ENCODE measurements at places on chromosomes 13 and 19.

GRCh38 chr13:51328488-51328887, 11.0 kb upstream of the SERPINE3 start:
- peak; percentile 94 for DNase-seq

- no peak for DNase-seq
These were observed 16.6 kb upstream of the TRIM13 start for GRCh38 chr13:49980266-49980665.

DNA sequence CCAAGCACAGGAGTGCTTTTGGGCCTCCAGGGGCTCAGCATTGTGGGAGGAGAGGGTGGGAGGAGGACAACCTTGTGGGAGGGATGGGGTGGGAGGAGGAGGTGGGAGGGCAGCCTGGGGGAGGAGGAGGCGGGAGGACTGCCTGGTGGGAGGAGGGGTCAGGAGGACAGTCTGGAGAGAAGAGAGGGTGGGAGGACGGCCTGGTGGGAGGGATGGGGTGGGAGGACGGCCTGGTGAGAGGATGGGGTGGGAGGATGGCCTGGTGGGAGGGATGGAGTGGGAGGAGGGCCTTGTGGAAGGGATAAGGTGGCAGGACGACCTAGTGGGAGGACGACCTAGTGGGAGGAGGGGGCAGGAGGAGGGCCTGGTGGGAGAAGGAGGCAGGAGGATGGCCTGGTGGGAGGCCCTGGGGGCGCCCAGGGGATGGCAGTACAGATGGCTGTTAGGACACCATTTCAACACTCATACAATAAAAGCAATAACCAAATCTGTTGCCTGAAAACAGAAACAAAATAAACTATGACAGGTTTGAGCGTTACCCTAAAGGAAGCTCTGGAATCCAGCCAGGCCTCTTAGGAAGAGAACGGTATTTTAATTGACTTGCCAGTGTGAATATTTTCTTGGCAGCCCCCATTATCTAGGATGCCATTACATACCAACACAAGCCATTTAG, 63.7 kb downstream of the CRYL1 start:
- DNase-seq = no peak

DNA sequence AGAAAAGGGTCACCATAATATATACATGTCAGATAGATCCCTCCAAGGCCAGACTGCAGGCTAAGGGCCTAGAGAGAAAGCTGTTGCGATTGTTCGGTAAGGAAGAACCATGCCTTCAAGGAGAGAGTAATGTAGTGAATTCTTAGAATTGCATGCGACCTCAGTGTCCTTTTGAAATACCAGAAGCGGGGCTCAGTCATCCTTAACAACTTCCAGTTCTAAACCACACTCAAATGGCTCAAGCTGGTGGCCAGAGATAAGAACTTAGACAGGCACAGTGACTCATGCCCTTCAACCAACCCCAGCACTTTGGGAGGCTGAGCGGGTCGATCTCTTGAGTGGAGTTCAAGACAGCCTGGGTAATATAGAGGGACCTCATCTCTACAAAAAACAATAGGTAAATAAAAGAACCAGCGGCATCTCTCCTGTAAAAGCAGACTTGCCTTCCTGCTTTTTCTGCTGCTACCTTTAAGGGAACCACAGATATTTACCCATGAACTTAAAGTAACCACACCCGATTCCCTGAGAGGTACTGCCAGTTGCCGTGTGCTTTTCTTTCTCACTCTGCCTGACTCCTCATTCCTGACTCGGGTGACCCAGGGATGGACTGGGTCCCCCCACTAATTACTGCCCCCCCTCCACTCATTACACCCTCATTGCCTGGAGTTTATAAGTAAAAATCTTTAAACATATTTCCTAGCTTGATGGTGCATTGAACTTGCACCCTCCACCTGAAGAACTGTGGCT, 15.4 kb upstream of the SIGLEC6 start:
- no peak for DNase-seq

DNA sequence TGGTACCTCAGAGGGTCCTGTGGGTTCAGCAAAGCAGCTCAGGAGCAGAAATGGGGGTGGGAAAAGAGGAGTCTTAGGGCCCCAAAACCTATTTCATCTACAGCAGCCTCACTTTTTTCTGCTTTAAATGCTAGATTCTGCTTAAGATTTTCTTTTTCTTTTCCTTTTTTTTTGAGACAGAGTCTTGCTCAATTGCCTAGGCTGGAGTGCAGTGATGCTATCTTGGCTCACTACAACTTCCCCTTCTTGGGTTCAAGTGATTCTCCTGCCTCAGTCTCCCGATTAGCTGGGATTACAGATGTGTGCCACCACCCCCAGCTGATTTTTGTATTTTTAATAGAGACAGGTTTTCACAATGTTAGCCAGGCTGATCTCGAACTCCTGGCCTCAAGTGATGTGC, 30.7 kb upstream of the WDFY2 start:
- no peak for DNase-seq

GRCh38 chr19:3374369-3375112, 8.2 kb downstream of the NFIC start:
- DNase-seq = peak; percentile 45

- DNase-seq = no peak
These were observed 17.4 kb upstream of the ATXN8OS start for GRCh38 chr13:70090036-70090723.

DNA sequence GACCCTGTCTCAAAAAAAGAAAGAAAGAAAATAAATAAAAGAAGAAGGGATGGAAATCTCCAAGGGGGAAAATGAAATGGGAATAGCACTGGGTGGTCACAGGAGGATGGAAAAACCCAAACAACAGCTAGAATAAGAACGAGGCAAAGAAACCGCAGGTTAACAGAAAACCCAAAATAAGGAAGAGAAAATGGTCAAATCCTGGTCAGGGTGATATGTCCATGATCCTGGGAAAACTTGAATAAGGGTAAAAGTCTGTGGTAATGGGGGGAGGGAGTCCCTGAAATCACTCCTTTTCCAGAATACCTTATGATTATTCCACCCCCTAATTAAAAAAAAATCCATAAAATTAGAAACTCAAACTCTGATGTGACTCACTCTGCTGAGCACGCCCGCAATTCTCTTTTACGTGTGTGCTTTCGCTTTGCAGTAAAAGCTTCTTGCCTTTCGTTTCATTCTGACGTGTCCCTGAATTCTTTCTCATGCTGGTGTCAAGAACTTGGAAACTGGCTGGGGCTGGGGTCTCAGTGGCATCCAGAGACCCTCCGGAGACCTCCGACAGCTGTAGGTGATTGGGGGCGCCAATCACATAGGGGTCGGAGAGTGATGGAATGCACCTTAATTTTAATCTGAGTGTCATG, 4.3 kb upstream of the NAXD start:
- peak; percentile 16 for DNase-seq

- no peak for DNase-seq
These were observed 6.1 kb downstream of the CDX2 start for GRCh38 chr13:27962982-27963381.

DNA sequence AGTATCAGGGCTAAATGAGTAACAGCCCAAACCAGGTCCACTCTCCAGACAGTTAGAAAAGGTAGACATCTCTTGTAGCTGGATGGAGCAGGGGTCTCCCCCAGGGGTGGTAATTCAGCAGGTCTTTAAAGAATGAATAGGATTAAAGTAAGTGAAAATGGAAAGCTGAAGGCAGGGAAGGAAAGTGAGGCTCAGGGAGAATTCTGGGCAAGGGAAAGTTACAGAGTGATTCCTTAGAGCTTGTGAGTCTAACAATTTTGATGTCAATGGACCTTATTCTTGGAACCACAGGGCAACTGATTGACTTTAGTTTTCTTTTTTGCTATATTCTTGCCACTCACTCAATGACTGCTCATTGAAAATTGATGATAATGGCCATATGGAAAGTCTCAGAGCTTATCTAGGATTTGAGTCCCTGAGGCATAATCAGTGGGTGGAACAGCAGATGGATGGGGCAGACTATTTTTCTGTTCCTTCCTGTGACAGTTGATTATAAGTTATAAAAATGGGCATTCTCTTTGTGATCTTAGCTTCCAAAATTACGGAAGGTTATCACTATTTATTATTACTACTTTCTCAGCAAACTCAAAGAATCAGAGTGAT, 76.9 kb downstream of the LRCH1 start:
- no peak for DNase-seq

DNA sequence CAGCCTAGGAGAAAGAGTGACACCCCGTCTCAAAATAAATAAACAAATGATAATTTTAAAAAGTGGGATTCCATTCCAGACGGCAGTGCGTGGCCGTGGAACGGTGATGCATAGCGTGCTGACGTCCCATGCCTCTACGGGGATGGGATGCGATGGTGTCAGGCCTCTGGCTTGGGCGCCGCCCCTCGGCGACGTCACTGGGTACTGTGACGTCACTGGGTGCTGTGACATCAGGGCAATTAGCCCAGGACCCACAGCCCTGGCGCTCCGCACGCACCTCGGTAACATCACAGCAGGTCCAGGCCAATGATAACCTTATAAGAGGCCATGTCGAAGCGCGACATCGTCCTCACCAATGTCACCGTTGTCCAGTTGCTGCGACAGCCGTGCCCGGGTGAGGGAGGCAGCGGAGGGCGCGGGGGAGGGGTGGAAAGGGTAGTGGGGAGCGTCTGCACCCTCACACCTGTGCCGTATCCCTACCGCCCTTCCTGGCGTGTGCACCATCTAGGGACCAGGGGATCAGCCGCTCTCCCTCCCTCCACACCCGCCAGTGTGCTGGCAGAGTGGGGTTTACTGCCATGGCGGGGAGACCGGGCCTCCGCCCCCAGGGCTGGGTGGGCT, at the start of gene GAPDHS:
Gene GAPDHS, plus strand, starts transcription at position 256 of the 621 bp plus-strand sequence. Its CDS starts 72 bp downstream, at position 328.
- DNase-seq = peak; percentile 80

DNA sequence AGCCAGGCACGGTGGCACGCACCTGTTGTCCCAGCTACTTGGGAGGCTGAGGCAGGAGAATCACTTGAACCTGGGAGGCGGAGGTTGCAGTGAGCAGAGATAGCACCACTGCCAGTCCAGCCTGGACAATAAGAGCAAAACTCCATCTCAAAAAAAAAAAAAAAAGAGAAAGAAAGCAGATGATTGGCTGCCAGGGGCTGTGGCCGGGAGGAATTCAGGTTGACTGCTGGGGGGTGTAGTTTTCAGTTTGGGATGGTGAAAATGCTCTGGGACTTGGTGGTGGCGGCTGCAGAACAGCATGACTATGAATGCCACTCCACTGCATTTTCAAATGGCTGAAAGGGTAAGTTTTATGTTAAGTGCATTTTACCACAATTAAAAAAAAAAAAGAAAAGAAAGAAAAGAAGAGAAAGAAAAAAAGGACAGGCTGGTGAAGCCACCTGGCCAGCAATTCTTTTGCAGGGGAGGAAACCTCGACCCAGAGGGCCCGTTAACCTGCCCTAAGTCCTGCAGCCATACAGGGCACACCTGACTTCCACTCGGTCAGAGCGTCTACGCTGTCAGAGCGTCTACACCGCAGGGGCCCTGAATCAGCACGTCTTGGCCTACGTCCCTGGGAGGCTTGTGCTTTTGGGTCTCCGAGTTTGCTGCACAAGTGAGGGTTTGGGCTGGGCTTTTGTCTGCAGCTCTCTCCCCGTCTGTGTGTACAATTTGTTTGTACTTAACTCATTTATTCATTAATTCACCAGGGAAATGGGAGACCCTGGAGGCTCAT, 3.6 kb downstream of the ISOC2 start:
- no peak for DNase-seq

DNA sequence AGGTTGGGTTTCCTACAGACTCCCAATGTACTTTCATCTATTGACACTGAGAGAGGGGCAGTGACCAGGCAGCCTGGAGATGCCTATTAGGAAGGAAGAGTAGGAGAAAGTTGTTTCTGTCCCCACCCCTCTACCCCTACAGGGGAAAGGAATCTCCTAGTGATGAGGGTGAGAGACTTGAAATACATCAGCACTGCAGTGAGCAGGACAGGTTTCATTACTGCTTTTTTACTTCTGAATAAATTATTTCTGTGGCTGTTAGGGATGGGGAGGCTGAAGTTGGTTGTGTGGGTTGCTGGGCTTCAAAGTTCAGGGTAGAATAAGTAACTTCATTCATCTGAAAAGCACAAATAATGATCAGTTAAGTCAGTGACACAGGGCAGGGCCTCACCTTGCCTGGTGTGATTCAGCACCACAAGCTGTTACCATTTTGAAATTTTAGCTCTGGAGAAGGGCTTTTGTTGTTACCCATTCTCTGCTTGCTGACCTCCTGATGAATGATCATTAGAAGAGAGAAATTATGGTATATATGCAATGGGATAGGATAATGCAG, 19.3 kb downstream of the CEACAM1 start:
- no peak for DNase-seq

- DNase-seq = peak; percentile 80
These were observed 432 bp downstream of the ZNF611 start for GRCh38 chr19:52734331-52734892.

GRCh38 chr13:91346850-91347201, 661 bp upstream of the MIR17HG start:
- peak; percentile 27 for DNase-seq

GRCh38 chr13:24119626-24120508, 40.7 kb upstream of the SPATA13 start:
- DNase-seq = no peak

GRCh38 chr13:90171649-90172048, 1175.8 kb upstream of the MIR17HG start:
- DNase-seq = no peak

- no peak for DNase-seq
These were observed 1447.3 kb upstream of the MIR17HG start for GRCh38 chr13:89900104-89900765.

GRCh38 chr13:21849323-21849722, 178.4 kb downstream of the FGF9 start:
- DNase-seq = peak; percentile 64

GRCh38 chr13:114309806-114310410, 4.4 kb upstream of the CHAMP1 start:
- DNase-seq = no peak

DNA sequence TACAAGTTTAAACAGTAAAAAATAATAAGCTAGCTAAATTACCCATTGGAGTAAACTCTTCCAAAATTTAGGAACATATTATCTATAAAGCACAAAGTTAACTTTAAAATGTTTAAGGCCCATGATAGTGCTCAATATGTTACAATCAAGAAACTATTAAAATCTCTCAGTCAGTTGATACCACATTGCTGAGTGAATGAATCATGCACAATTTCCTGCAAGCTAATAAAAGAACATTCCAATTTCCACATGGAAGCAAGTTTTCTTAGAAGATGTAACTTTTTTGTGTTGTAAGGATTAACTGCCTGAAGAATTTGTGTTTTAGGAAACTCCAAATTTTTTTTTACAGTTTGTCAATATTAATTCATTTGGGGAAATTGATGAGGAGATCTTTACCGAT, 666.6 kb downstream of the SLITRK1 start:
- no peak for DNase-seq

DNA sequence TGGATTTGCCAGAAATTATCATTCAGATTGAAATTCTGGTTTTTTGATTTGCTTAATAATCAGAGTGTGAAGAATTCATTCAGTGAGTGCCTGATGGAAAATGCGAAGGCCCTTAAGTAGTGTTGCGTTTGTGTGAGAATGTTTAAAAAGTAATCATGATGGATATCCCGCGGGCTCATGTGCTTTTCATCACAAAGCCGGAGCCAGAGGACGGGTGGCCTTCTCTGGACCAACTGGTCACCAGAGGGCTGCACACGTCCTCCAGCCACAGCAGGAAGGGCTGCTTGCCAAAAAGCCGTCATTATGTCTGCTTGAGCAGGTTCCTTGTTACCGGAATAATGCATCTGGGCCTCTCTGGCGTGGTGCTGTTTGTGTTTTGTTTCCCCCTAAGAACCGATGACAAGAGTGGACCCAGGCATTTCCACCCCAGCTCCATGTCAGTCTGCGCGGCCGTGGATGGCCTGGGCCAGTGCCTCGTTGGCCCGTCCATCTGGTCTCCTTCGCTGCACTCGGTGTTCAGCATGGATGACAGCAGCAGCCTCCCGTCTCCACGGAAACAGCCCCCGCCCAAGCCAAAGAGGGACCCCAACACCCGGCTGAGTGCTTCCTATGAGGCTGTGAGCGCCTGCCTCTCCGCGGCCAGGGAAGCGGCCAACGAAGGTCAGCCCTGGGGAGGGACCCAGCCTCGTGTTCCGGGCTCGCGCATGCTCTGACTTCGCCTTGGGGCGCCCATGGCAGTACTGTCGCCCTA, 497.7 kb downstream of the MYO16 start:
- DNase-seq = no peak
